ENCODE measurements at places on chromosomes 3 and 15.

DNA sequence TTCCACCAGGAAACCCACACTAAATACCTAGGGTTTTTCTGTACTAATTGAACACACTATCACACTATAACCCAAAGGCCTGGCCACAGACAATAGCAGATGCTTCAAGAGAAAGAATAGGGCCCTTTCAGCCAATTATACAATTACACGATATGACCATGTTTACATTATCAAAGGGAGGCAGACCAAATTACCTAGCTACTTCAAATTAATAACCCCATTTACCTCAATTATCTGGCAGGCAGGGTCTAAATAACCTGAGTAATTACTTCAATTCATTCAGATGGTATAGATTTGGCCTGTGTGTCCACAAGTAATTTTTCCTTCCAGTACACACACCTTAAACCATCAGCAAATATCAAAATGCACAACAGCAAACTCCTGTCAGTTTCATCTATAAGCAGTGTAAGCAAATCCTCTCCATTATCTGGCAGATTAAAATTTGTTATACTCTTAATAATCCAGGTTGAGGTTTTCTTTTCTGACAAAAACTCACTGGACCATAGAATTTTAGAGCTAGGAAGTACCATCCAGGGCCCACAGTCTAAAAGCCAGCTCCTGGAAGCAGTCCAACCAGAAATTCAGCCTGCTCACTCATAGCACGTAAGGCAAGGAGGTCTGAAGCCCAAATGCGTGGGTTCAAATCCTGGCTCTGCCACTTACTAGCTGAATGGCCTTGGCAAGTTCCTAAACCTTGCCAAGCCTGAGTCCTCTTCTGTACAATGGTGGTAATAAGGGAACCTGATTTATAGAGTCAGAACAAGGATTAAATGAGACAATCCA, 51.8 kb downstream of the RFTN1 start:
- DNase-seq = no peak

- no peak for DNase-seq
These were observed 21.4 kb upstream of the MUC20 start for GRCh38 chr3:195699388-195699771.

GRCh38 chr3:138220788-138221187, 33.7 kb downstream of the ARMC8 start:
- DNase-seq = no peak

- DNase-seq = no peak
These were observed 17.5 kb upstream of the EIF2B5 start for GRCh38 chr3:184117636-184118035.

GRCh38 chr15:32936283-32936918, 218.6 kb downstream of the GREM1 start:
- peak; percentile 3 for DNase-seq

GRCh38 chr15:77616072-77616471, 16.6 kb downstream of the LINGO1 start:
- no peak for DNase-seq

GRCh38 chr15:41494190-41494921, 682 bp downstream of the ITPKA start:
- no peak for DNase-seq

DNA sequence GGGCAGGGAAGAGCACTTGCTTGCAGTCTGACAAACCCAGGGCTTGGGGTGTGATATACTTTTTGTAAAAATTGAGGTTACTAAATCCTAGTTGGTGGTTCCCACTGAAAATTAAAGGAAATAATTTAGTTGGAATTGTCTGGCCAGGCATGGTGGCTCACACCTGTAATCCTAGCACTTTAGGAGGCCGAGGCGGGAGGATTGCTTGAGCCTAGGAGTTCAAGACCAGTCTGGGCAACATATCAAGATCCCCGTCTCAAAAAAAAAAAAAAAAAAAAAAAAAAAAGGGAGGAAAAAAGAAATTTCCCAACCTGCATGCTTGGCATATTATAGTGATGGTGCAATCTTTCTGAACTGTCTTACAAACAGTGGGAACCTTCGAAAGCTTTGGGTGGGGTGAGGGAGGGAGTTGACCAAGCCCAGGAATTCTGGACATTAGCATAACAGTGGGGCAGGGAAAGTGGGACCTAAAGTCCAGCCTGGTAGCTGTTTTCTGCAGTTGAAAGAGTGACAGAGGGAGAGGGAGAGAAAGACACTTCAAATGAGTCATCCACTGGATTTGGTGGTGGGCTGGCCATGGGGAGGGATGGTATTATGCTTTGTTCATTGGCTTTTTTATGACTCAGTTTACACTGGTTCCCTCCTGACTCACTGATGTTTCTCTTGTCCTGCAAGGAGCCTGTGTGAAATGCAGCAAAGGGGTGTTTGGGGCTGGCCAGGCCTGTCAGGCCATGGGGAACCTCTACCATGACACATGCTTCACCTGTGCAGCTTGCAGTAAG, 41.1 kb downstream of the LIMD1 start:
- no peak for DNase-seq

- no peak for DNase-seq
These were observed 7.1 kb downstream of the TLE3 start for GRCh38 chr15:70090436-70091296.

DNA sequence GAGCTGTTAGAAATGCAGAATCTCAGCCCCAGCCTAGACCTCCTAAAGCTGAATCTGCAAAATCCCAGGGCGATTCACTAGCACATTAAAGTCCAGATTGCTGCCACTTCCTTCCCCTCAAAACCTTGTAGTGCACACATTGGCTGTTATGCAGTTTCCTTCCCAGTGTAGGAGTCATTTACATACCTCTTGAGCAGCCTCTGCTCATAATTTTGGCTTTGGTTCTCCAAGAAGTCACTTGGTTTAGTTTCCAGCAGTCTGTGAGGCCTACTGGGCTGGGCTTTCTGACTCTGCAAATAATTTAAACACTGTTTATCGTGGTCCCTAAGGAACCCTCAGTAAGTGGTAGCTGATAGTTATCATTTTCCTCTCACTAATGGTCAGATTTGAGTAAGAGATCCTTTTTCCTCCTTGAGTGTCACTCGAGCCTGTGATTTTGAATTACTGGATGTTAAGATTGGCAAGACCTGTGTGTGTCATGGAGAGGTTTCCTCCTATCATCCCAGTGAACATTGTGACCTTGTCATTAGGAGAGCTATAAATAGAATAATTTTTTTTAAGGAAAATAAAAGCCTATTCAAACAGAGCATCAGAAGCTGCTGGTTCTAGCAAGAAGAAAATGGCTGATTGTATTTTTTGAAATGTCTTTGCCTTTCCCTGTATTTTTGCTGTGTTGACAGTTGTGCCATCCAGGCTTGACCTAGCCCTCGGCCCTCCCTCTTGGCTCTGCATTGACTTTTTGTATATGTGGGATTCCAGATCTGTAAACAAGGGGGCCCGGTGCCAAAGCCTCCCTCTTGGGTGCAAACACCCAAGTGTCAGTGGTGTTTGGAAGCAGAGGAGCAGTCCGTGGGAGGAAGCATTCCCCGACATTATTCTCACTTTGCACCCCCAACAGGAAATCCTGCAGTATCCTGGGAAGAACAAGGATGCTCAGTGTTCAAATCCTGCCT, 134.8 kb upstream of the ANKRD28 start:
- no peak for DNase-seq

Measured in Jurkat, Clone E6-1 (cell line).